Astrocyte (in vitro differentiated cells and primary cell): ENCODE measurements at places on chromosomes 1 and 21.

DNA sequence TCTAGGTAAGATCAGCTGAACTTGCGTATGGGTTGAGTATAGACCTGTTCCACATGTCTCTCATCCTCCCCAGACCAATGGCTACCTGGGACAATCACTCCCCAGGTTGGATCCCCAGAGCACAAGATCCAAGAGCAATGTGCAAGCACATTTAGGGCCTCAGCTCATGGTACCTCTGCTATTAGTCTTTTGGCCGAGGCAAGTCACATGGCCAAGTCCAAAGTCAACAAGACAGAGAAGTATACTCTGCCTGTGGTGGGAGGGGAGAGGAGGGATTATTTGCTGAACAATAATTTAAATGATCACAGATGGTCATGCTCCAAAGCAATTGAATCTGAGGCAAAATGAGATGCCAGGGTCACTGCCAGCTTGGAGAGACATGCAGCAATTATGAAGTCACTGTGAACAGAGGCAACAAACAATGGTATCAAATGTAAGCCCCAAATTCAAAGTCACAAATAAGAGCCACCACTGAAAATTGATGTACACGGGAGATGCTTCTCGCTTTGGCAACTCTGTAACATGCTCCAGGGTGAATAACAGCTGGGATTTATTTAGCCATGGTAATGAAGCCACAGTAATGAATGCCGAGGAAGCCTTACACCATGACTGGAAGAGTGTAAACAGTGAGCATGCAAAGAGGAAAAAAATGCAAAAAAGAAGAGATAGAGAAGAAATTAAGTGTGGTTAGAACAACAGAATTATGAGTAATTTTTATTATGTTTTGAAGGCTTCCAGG, 149.1 kb downstream of the ZNF281 start:
- DNase-seq: no peak

DNA sequence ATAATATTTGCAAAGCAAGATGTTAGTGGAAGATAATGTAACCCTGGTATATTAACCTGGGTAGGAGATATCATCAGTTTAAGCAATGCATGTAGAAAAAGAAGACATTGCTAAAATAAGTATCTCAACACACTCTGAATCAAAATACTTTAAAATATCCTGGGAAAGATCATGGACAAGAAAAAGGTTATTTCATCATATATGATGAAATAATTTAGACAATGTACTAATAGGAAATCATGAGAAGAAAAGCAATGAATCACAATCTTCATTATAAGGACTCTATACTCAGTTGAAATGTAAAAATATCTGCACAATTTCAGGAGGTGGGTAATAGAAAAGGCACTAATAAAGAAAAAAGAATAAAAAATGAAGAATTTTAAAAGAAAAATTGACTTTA, 158.8 kb downstream of the KCNT2 start:
- DNase-seq: no peak

DNA sequence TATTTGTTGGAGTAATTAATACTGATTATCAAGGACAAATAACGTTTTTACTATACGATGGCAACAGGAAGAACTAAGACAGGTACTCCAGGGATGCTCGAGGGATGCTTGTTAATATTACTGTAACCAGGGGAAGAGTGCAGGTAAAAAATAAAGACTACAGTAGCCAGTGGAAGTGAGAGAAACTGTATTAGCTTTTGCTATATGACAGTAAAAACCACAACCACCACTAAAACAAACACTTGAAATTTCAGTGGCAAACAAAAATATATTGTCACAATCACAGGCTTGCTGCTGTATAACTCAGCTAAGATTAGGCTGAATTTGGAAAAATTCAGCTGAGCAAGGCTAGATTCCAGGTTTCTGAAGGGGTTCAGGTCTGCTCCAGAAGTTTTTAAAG, 812.6 kb upstream of the ADGRL4 start:
- DNase-seq: no peak

GRCh38 chr1:29052100-29052499, 71.6 kb downstream of the TMEM200B start:
- no peak for DNase-seq

GRCh38 chr1:109630898-109631512, 11.4 kb downstream of the AMPD2 start:
- no peak for DNase-seq

GRCh38 chr1:35264035-35264434, 4.5 kb upstream of the ZMYM4 start:
- DNase-seq: no peak

GRCh38 chr1:169860750-169861149, 32.9 kb downstream of the SCYL3 start:
- no peak for DNase-seq

DNA sequence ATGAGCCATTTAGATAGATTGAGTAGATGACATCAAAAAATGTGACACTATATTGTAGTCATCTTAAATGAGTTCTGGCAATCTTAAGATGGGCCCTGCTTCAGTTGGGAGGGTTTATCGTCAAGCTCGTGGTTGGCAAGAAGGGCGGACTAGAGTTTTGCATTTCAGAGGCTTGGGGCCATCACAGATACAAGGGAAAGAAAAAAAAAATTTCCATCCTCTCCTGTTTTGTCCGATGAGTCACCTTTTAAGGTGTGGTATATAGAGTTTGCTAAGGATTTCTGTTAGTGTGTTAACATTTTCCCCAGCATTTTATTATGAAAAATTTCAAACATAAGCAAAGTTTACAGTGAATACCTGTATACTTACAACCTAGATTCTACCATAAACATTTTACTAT, 31.8 kb upstream of the KCNQ4 start:
- no peak for DNase-seq

DNA sequence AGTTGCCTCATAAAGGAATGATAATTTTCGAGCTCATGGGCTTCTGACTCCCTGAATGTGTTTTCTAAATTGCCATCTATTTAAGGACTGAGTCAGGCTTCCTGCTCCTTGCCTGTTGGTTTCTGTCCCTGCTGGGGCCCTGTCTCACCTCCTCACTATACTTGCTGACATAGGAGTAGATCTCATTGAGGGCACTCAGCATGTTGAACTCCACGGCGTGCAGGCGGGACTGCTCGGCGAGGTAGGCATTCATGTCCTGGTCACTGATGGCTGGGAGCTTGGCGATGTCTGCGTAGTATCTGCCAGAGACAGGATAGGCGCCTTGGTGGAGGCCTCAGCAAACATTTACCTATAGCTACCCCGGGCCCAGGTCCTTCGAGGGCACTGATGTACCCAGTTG, 116.9 kb upstream of the CD34 start:
- no peak for DNase-seq

- no peak for DNase-seq
Measured at GRCh38 chr1:9820521-9820920, 3.2 kb downstream of the CLSTN1 start.

DNA sequence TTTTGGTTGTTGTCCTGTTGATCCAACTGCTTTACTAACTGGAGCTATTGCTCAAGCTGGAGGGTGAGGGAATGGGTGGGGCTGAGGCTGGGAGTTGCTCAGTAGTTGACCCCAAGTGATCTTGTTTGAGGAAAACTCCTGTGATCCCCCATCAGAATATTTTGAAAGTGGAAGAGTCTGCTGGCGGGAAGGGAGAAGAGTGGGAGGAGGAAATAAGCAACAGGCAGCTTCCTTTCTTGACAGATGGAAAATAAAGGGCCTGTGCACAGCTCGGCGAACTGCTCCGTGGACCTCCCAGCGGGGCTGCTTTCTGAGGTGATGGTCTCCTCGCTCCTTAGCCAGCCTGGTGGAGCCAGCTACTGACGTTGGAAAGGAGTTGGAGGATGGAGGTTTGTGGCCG, 199.1 kb upstream of the LMO4 start:
- no peak for DNase-seq
